ENCODE measurements at places on chromosomes 7 and 10. TPM values are rescaled to one million over a fixed set of nuclear protein-coding genes. Genes with fewer than 3 reads are reported as not detected.
A peak's percentile ranks its signal among the peaks of the same experiment; 100 is the strongest.

Gene CTTNBP2
- total RNA-seq: 4.3 TPM

DNA sequence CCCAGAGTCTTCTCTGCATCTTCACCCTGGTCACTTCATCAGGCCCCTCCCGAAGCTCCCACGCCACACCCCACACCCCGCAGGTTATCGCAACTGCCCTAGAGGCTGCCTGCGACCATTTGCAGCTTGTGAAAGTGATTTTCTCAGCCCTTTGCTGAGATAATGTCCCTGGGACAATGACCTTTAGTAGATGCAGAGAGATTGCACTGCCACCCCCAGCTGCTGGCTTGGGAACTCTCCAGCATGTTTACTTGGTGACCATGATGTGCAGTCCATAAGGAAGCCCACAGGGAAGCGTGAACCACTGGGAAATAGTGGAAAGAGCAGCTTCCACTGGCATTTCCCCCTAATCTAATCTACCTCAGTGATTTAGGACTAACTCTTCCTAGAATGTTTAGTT is 97.3 kb downstream of the WNT2 start:
- no peak for DNase-seq

DNA sequence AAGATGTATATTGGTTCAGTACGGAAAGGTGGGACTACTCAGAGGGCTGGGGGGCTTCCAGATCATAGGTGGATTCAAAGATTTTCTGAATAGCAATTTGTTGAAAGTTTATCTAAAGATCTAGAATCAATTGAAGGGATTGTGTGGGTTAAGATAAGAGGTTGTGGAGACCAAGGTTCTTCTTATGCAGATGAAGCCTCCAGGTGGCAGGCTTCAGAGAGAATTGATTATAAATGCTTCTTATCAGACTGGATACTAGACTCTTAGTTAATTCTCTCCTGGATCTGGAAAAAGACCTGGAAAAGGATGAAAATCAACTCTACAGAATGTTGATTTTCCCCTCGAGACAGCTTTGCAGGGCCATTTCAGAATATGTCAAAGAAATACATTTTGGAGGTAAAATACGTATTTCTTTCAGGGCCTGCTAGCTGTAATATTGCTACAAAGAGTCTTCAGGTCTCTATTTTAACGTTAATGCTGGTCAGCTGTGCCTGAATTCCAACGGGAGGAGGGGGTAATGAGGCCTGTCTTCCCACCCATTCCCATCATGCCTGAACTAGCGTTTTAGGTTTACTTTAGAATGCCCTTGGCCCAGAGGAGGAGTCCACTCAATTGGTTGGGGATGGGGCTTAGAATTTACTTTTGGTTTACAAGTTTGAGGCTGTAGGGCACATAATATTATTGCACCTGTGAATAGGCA is 12.8 kb upstream of the GPR15LG start:
- no peak for DNase-seq

- DNase-seq: no peak
These were observed 60.7 kb downstream of the SMURF1 start for GRCh38 chr7:99083068-99083651.

Gene BMPER
- 5.1 TPM for total RNA-seq

Gene FASTK
- total RNA-seq: 82.0 TPM

DNA sequence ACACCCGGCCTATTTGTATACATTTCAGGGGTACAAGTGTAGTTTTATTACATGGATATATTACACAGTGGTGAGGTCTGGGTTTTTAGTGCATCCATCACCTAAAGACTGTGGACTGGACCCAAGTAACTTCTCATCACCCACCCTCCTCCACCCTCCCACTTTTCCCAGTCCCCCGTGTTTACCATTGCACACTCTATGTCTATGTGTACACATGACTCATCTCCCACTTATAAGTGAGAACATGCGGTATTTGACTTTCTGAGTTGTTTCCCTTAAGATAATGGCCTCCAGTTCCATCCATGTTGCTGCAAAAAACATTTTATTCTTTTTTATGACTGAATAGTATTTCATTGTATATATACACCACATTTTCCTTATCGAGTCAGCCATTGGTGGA is 98.9 kb upstream of the WAC start:
- no peak for DNase-seq

Gene C10orf90
- not detected for total RNA-seq

Gene SSBP1
- total RNA-seq: 91.0 TPM

Gene ASAH2
- total RNA-seq: 1.4 TPM

- no peak for DNase-seq
These were observed 369.0 kb downstream of the PARD3 start for GRCh38 chr10:34446049-34446448.

- DNase-seq: peak; percentile 77
These were observed 115.0 kb upstream of the ZNF438 start for GRCh38 chr10:31146491-31147209.

DNA sequence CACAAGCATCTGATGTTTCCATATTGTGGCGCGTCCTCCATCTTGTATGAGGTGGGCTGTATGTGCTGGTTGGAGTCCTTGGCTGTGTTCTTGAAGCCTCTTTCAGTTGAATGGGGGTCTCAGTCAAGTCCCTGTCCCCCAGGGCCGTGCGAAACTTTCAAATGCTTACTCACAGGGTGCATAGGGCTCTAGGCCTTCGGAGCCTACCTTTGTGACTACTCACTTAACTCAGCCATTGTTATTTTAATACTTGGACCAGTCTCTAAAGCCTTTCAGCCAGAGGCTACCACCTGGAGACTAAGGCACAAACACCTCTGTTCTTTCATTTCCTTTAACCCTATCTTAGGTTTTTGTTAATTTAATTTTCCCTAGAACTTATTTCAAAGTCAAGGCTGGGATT is 785.9 kb downstream of the GATA3 start:
- no peak for DNase-seq

Gene SPDYE9
- not detected for total RNA-seq

DNA sequence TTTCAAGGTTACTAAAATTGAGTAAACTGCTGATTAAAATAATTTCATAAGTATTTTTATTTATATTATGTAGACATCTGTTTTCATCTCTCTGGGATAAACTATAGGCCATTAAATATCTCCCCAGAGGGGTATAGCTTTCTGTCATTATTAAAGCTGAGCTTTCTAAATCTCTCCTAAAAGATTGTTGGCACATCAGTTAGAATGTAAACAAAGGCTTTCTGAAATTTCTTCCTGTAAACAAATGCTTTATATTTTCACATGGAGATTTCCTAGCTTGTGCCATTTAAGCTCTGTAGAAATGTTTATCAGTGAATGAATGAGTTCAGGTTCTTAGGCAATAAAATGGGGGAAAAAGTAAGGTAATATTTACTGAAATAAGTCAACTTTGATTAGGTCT is 35.7 kb downstream of the PPP1R9A start:
- DNase-seq: no peak

Gene ABLIM1
- total RNA-seq: 442 TPM
